Thoracic aorta endothelial cell (primary cell): ENCODE measurements at places on chromosomes 11 and 22. TPM values are rescaled to one million over a fixed set of nuclear protein-coding genes. Genes with fewer than 3 reads are reported as not detected.

Gene NNMT
- 171 and 202 TPM in 2 replicates for total RNA-seq

Gene SEC14L6
- 0.29 TPM in 1 of 2 replicates, not detected in the other for total RNA-seq

Gene TRPM5
- not detected in 2 replicates for total RNA-seq

Gene ARHGAP20
- total RNA-seq, result 9.2 and 10.0 TPM in 2 replicates

Gene IGLL5
- total RNA-seq, result not detected in 2 replicates

Gene SOX6
- total RNA-seq, result under 0.01 and 0.40 TPM in 2 replicates

Gene TNKS1BP1
- 46.7 and 50.9 TPM in 2 replicates for total RNA-seq

Gene CREB3L1
- 1.2 and 2.4 TPM in 2 replicates for total RNA-seq

Gene MMP12
- not detected in 2 replicates for total RNA-seq

Gene SEPTIN5
- total RNA-seq, result 11.6 and 13.1 TPM in 2 replicates

Gene TRIM68
- 11.6 and 13.9 TPM in 2 replicates for total RNA-seq

Gene MMP11
- total RNA-seq, result 4.8 and 5.3 TPM in 2 replicates

Gene C11orf42
- not detected in 2 replicates for total RNA-seq

Gene NEAT1
- total RNA-seq, result 374 and 513 TPM in 2 replicates

Gene KDM4F
- not detected in 2 replicates for total RNA-seq

Gene GNG3
- not detected in 2 replicates for total RNA-seq

Gene VSIG2
- total RNA-seq, result 0.27 and 0.43 TPM in 2 replicates

Gene GNAZ
- total RNA-seq, result 1.7 and 3.6 TPM in 2 replicates

Gene ZBTB16
- 12.2 and 15.7 TPM in 2 replicates for total RNA-seq

Gene F2
- total RNA-seq, result not detected in 2 replicates

Gene ZNF202
- total RNA-seq, result 11.4 and 14.5 TPM in 2 replicates

Gene PDE3B
- 7.4 and 10.4 TPM in 2 replicates for total RNA-seq

Gene RASSF10
- under 0.01 and 0.22 TPM in 2 replicates for total RNA-seq

Gene XKR3
- total RNA-seq, result not detected in 2 replicates

Gene TEX12
- 0.43 TPM in 1 of 2 replicates, not detected in the other for total RNA-seq

Gene CBLIF
- not detected in 2 replicates for total RNA-seq

Gene SCGB1A1
- total RNA-seq, result not detected in 2 replicates

Gene ACR
- 0.80 and 0.93 TPM in 2 replicates for total RNA-seq

Gene DTX4
- 0.14 and 0.53 TPM in 2 replicates for total RNA-seq

Gene MMP27
- total RNA-seq, result not detected in 2 replicates

Gene TSPAN18
- 11.7 and 17.8 TPM in 2 replicates for total RNA-seq

Gene MMP1
- 5.2 and 2,491 TPM in 2 replicates for total RNA-seq

Gene WNT11
- not detected in 2 replicates for total RNA-seq

Gene CDON
- total RNA-seq, result 3.6 TPM in 2 replicates

Gene LAMTOR1
- 88.6 and 90.2 TPM in 2 replicates for total RNA-seq

Gene DCDC1
- total RNA-seq, result under 0.01 and 0.50 TPM in 2 replicates

Gene ADM2
- total RNA-seq, result 0.36 and 0.40 TPM in 2 replicates

Gene NFRKB
- 25.1 and 33.5 TPM in 2 replicates for total RNA-seq

Gene DEUP1
- total RNA-seq, result not detected in 2 replicates

Gene SMC1B
- not detected in 2 replicates for total RNA-seq

Gene MOGAT2
- total RNA-seq, result not detected in 2 replicates

Gene TIMM10
- total RNA-seq, result 48.7 and 66.3 TPM in 2 replicates
